ENCODE measurements at places on chromosomes 7 and 10.
A peak's percentile ranks its signal among the peaks of the same experiment; 100 is the strongest.

DNA sequence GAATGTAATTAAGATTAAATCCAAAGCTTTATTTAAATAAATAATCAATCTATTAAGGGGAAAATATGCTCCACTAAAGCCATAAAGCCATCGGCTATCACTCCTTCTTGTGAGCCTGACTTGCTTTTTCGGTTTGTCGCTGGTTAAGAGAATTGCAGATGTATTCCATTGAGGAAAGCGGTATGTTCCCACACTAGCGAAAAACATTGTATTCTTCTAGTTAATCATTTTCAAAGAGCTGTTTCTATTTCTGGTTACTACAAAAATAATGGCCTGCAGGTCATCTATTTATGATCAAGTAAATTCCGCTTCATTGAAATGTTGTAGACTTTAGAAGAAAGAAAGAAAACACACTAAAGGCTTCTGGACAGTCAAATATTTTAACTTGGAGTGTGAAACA lies 173.4 kb downstream of the CACNB2 start:
- no peak for DNase-seq

GRCh38 chr7:13282377-13282980 lies 595.0 kb downstream of the ARL4A start:
- DNase-seq, result no peak

DNA sequence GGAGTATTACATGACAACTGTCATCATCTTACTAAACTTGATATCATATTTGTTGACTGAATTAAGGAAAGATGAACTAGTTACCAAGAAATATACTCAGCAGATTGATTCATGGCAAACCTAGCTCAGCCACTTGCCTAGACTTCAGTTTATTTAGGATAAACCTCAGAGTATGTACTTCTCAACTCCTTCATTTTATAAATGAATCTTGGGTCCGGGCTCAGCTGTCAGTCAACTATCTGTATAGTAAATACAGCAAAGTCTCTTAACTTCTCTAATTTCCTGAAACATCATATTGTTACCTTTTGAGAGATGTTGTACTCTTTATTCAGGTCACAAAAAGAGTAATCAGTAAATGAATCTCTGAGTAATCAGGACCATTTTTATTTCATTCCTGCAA lies 211.0 kb upstream of the KLF14 start:
- DNase-seq, result no peak

DNA sequence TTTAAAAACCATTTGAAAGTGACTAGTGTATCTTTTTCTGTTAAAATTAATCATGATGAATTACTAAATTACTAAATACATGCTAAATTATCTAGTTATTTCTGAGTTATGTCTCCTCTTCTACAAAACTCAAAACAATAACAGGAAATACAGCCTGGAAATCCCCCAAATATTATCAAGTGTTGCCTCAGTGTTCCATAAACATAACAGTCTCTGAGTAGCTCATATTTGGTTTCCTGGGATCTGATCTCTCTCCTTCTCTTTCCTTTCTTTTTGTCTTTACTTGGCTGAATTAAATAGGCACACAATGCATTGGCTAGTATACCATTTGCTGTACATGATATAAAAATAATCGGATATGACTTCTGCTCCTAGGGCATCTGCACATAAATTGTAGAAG lies 277.6 kb upstream of the IGFBP3 start:
- DNase-seq, result no peak

DNA sequence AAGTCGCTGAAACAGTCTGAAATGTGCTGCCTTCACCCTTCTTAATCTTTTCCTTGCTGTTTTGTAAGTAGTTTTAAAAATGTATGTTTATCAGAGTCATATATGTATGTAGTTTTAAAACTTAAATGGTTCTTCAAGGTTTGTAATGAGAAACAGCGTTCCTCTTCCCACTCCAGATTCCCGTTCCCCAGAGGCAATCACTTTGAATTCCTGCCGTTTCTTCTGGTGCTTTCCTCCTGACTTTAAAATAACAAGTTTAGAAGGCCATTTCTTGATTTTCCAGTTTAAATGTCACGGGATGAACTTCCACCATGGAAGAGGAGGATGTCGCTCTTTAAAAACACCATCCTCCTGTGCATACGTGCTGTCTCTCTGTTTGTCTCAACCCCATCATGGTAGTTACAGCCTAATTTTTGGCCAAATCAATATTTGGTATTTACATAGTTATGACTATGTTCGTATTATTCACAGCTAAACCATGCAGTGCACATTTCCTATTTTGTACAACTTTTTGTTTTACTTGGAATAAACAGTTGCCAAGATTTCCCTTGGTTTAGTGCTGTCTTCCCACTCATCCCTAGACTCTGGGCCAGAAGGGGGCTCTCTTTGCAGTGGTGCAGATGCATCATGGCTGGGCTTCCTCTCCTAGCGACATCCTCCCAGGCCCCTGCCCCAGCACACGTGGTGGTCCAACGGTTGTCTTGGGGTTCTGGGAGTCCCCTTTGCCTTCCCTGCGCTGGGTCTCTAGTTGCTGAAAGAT lies 151.4 kb downstream of the PTPN20 start:
- DNase-seq, result no peak

DNA sequence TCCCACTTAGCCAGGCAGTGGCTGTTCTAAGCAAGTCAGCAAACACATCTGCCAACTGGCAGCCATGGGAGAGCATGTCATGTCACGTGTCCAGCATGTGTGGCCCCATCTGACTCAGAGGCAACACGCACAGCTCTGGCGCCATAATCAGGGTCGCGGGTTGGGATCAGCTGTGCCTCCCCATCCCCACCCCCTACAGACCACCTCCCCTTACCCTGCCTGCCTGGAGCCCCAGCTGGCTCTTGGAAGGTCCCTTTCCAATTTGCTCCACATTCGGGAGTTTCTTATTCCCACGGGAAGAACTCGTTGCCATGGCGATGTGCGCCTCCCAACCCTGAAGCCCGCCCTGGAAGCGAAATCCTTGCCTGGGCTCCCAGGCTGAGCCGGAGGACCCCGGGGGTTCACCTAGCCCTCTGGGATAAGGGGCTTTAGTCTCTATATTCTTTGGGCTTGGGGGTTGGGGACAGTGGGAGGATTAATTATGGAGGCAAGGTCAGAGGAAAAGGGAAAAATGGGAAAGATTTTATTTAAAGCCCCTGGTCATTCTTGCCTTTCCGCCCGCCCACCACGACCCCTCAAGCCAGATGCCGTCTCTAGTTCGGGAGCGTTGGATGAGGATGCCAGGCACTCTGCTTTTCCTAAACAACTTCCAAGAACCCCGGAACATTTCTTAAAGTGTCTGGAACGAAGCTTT lies 283.7 kb downstream of the ZEB1 start:
- no peak for DNase-seq

DNA sequence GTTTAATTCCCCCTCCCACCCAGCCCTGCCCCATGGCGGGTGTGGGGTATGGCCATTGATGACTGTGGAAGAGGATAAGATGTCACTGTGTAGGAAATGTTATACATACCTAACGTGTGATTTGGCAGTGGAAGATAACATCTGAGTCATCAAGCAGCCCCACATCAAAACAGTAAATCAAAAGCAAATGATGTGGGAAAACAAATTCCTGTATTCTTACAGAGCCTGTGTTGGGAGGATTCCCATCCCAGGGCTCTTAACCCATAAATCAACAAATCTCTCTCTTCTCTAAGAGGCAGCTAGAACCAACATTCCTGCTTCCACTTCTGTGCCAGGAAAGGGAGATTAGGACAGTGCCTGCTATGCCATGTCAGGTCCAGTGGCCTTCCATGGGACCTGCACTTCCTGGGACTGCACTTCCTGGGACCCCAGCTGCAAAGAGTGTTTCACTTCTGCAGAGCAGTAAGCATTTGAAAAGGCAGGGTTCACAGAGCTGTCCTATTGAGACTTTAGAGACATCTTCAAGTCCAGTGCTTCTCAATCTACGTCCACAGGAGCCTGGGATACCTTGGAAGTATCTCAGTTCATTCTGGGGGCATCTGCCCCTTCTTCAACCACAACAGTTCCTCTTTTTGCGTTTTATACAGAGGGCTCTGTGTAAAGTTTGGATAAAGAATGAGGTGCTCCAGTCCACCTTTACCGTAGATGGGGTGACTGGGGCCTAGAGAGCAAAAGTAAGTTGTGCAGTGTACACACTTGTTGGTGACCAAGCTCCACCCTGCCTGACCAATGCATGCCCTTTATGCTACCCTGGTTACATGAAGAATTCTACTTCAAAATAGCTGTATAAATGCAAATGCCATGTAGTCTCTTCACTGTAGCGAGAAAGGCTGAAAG lies 45.7 kb downstream of the ATXN7L1 start:
- DNase-seq, result no peak

DNA sequence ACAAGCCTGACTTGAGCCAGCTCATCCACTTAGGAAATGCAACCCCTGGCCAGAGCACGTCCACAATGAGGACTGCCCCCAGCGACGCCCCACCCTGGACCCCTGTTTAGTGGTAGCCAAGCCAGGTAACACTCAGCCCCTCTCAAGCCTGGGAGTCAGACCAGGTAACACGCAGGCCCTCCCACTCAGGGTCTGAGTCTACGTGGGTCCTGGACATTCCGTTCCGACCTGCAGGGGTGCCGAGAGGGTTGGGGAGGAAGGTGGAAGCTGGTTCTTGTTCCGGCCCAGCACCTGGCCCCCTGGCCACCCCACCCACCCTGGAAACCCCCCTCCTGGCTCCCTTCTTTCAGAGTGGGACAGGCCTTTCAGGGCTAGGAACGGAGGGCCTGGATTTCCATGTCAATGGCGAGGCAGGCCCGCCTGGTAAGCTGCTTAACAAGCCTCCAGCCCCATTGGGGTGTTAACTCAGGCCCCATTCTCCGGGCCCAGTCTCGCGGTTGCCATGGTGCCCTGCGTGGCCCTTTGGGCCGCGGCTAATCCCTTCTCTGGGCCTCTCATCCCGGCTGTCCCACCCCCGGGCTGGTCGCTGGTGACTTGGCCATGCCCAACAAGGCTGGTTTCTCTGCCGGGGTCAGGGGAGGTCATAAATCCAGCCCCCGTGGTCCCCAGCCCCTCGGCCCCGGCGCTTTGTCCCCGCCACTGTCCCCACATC lies 19.7 kb upstream of the LFNG start:
- no peak for DNase-seq

GRCh38 chr7:150367677-150368095 lies 936 bp upstream of the REPIN1 start:
- DNase-seq, result no peak

GRCh38 chr7:72023926-72024325 lies 388.2 kb downstream of the CALN1 start:
- DNase-seq, result no peak

DNA sequence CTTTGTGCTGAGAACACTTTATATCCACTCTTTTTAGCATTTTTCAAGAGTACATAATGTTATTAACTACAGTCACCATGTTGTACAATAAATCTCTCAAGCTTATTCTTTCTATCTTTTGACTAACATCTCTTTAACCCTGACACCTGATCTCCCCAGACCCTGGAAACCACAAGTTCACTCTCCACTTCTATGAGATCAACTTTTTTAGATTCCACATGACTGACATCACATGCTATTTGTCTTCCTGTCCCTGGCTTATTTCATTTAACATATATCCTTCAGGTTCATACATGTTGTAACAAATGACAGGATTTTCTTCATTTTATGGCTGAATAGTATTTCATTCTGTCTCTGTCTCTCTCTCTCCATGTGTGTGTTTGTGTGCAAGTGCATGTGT lies 15.5 kb downstream of the SLC13A1 start:
- DNase-seq, result no peak

DNA sequence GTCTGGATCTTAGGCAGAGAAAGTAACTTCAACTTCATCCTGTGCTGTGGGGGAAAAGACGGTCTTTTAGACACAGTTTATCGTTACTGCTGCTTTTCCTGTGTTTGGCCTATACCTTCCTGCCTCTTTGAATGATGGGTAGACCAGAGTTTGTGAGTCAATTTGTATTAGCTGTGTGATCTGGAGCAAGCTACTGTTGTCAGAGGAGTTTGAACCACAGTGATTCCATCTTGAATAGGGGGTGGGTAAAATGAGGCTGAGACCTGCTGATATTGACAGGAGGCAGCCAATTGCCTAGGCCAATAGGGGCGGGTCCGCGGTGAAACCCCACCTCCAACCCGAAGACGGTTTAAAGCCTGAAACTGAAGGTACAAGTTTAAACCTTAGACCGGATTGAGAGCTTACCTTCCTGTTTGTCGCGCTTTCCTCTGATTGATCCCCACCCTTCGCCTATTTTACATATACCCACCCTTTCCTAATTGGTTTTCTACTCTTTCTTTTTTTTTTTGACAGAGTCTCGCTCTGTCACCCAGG lies 35.8 kb upstream of the EIF4H start:
- DNase-seq, result no peak

DNA sequence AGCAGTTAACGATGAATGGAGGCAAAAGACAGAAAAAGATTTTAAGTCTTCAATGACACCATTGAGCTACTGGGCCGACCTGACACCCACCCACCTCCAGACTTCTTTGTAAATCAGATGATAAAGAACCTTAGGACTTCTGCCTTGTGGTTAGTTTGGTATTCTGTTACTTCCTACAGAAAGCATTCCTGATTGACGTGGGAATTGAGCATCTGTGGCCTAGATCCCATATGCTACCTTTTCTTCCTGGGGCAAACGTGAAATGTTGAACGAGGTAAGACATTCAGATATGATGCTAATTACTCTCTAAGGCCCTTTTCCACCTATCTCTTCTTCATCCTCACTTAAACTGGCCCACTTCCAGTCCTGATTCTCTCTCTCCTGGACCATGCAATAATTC lies 10.2 kb downstream of the PRLHR start:
- DNase-seq, result no peak

- DNase-seq, result no peak
Measured at GRCh38 chr10:13560597-13560996, 26.2 kb upstream of the PRPF18 start.

DNA sequence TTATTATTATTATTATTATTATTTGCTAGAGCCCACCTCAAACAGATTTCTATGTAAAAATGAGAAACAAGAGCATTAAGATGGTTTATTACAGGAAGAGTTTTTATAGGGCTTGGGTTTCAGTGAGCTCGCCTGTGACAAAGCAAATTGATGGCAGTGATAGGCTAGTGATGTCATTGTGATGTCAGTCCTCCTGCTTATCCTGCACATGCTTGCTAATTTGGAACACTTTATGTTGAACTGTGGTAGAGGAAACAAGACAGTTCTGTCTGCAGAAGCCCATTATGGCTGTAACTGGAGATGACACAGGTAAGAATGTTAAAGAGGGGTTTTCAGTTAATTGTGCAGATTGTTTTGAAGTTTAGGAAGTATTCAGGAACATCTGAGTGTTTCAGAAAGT lies 68.3 kb downstream of the CREM start:
- peak; percentile 23 for DNase-seq

- no peak for DNase-seq
Measured at GRCh38 chr7:156840134-156840533, 52.8 kb downstream of the LMBR1 start.

DNA sequence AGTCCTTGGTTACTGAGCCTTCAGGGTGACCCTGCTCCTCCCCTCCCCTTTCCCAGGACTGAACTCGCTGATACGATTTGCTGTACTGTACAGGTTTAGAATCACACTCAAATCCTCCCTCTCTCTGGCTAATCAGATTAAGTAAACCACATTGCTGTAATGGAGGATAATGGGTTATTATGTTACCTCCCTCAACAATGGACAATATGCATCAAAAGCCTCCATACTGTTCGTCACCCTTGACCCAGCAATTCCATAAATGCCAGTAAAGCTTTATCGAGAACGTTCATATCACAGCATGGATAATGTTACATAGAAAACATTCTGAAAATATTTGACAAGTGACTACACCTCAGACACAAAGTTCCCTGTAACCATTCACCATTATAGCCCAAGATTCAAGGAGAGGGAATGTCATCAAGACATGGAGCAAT lies 61.7 kb downstream of the FAM107B start:
- DNase-seq, result no peak
